ENCODE measurements at places on chromosomes 16 and 17.

DNA sequence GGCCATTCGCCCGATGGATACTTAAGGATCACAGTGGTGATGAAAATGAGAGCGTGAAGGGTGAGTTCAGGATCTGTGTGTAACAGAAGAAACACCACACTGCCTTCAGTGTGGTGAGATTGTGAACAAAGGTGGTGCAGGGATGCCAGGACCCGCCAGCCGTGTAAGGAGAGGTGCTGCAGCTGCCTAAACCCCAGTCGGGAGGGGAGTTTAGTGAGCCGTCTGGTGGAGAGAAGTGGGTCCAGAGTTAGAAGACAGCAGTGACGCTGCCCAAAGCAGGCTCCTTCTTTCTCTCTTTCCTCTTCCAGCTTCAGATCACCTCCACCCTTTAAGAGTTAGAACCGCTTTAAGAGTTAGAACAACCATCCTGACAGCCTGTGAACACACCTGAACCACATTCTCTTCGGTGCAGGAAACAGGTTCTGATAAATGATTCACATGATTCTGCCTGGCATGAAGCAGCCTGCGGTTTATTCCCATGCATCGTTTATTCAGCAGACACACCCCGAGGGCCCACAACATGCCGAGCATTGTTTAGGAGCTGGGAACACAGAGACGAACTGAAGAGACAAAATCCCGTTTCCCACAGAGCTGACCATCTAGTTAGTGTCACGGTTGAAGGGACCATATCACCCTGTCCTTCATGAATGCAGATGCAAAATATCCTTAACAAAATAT is 84.0 kb upstream of the DNAH17 start:
- DNase-seq: no peak

DNA sequence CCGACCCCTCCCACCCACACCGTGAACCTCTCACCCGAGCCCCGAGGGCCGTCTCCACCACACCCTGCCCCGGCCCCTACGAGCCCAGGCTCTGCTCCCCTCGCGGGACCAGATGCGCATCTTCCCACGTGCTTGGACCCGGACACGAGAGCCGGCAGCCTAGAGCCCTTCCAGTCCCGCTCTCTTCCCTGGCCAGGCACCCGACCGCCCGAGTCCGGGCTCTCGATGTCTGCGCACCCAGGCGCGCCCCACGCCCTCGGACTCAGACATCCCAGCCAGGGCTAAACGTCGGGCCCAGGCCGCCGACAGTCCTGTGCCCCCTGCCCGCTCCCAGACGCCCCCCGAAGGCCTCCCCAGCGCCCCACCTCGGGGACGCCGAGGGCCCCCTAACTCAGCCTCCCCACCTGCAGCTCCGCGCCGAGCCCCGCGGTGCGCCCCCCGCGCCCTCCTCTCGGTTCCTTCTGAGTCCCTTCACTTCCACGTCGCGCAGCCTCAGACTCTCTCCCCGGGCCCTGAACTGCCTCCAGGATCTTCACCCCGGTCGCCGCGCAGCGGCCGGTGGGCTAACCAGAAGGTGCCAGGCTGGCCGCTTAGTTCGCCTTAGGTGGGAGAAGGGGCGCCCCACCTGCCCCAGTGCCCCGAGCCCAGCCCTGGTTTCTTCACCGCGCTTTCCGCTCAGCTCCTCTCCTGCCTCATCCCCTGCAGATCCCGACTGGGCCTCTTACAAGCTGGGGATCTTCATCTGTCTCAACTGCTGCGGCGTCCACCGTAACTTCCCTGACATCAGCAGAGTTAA is 688 bp downstream of the ADAP2 start:
- DNase-seq: no peak

DNA sequence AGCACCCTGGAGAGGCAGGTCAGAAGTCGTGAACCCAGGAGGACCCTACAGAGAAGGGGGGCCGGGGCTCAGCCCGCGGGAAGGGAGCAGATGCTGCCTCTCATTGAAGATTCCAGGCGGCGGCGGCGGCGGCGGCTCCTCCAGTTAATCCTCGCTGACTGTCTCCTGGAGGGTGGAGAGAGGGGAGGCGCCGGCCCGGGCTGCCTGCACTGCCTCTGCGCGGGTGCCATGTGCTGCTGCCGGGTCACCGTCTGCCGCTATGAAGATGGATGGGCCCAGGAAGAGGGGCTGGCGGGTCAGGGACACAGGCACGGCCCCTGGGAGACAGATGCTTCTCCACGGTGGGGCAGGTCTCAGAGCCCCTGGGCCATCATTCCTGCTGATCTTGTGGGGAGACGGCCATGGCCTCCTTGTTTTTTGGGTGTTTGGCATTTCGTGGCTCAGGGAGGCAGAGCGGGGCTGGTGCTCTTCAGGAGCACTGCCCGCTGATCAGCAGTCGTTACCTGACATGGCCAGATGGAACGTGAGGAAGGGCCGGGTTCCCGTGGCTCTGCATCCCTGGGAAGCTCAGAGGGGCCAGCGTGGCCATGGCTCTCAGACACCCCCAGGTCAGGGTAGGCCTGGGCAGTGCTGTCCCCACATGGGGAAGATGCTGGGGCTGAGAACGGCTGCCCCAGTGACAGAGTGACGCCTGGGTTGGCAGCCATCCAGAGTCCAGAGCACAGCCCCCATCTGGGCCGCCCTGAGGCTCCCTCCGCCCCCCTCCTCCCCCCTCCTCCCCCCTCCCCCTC is 36.1 kb downstream of the GINS2 start:
- peak; percentile 43 for DNase-seq

DNA sequence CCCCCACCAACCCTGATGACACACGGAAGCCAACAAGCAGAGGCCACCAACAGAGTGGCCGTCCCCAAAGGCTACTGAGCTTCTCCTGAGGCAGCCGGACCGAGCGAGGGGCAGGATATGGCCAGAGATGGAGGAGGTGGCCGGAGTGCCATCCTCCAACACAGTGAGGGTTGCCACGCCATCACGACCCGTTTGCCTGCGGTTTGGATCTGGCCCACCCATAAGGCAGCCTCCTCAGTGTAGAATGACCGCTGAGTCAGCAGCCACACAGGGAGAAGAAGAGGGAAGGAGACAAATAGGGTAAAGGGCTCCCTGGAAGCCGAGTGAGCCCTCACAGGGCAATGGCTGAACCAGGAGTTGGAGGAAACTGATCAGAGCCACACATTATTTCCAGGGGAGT is 13.8 kb downstream of the HNF1B start:
- no peak for DNase-seq

- DNase-seq: no peak
These were observed 15.8 kb upstream of the RBBP6 start for GRCh38 chr16:24523569-24523968.

GRCh38 chr16:68235108-68235886 is 630 bp downstream of the ESRP2 start:
- DNase-seq: no peak

DNA sequence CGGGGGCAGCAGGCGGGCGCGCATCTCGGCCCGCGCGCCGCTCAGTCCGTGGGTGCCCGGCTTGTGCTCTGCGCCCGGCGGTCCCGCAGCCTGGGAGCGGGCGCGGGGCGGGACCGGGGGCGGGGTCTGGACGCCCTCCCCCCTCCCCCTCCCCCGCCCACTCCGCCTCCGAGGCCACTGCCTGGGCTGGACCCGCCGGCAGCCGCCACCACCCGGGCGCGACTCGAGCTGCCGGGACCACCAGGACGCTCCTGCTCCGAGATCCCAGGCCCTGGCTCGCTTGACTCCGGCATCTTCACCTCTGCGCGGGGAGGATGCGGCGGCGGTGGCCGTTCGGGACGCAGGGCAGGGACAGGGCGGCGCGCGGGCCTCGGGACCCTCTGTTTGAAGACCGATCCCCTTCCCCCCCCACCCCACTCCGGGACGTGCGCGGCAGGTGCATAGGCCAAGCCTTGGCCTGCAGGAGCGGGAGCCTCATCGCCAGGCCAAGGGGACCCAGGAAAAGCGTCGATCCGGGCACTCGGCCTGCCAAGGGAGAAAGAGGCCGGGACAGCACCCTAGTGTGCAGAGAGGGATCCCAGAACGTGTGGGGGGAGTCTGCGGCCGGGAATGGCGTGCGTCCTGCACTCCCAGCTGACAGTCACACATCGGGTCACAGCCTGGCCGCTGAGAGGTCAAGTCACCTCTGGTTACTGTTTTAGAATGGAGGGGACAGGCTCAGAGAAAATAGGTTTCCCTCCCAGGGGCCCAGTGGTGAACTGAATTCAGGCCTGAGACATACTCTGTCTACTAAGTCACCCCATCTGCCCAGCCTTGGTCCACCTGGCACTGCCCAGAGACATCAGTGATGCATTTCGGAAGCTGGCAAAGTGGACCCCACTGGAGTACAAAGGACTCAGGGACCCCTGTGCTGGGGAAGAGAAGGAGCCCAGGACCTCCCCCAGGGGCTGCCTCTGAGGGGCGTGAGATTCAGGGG is at the start of gene HS3ST6:
Gene HS3ST6 (minus strand): TSS at position 65 of the 976 bp plus-strand sequence. CDS start 92 bp downstream, outside the sequence.
- DNase-seq: no peak

- DNase-seq: no peak
These were observed 41.4 kb downstream of the DDX19A start for GRCh38 chr16:70388006-70388680.

DNA sequence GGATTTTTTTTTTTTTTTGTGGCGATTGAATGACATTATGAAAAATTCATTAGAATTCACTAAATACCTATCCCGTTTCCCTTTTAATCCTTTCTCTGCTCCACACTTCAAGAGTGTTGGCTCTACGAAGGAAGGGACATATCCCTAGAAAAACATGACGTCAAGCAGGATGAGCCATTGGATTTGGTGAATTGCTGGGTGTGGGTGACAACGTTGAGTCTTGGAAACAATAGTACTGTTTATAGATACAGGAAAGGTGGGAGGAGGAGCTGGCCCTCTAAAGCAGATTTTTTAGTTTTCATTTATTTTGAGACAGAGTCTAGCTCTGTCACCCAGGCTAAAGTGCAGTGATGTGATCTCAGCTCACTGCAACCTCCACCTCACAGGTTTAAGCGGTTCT is 167.6 kb upstream of the FAM20A start:
- DNase-seq: no peak

DNA sequence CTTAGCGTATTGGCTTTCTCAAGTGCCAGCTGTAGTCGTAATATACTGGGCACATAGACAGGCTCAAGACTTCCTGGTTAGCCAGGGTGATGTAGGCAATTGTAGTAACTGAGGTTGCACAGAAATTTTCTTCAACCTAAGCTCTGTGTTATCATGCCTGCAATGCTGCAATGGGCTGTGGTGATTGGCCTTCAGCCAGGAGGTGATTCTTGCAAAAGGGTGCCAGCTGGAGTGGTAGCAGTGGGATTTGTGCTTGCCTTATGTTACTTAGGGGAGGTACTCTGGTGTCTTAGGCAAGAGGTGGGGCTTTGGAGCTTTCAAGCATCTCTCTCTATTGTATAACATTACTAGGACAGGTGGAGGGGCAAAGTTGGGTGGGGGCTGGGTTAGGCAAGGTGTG is 495.1 kb downstream of the CDH11 start:
- no peak for DNase-seq

DNA sequence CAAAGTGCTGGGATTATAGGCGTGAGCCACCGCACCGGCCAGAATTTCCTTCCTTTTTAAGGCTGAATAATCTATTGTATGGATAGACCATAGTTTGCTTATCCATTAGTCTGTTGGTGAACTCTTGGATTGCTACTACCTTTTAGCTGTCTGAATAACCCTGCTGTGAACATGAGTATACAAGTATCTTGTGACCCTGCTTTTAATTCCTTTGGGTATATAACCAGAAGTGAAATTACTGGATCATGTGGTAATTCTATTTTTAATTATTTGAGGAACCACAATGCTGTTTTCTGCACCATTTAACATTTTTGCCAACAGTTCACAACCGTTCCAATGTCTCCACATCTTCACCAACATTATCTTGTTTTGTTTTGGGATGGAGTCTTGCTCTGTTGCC is 4.6 kb upstream of the OTOA start:
- DNase-seq: no peak

DNA sequence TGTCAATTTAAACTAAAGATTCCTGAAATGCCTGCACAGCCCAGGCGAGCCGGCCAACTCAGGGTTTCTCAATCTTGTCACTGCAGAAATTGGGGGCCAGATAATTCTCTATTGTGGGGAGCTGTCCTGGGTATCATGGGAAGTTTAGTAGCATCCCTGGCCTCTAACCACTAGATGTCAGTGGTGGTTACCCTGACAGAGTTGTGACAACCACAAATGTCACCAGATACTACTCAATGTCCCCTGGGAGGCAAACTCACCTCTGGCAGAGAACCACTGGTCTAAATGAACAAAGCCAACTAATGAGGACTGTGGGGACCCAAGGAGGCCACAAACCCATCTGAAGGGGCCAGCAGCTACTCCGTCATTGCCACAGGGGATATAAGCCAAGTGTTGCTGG is 90.9 kb downstream of the MYH11 start:
- peak; percentile 13 for DNase-seq

DNA sequence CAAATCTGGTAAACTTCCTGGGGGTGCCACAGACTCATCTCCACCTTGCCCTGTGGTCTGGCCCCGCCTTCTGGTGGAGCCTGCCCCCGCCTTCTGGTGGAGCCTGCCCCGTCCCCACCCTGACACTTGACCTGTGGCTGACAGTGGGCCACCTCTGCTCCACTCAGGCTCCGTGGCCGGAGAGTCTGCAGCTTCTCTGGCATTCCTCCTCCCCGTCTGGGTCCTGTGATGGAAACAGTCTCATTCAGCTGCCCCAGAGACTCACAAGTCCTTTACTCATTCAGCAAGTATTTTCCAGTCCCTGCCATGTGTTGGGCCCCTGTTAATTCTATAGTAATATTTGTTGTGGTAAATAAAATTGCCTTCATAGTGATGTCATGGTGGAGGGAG is 21.0 kb upstream of the G6PC1 start:
- no peak for DNase-seq

DNA sequence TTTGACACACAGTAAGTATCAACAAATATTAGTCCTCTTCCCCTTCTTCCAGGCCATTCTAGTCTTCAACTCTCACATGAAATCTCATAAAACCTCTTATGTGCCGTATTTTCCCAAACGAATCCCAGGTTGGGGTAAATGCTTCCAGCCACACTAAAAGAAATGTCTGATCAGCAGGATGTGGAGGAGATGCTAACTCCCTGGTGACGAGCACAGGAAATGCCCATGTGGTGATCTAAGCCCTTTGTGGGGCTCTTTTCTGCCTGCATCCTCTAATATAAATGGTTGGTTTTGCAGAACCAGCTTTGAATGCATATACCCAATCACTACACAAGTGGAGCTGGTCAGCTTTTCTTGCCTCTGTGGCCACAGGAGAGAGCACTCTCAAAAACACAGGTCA is 498.2 kb upstream of the ERCC4 start:
- DNase-seq: no peak

- no peak for DNase-seq
These were observed 18.6 kb downstream of the SCNN1B start for GRCh38 chr16:23320693-23321092.

- DNase-seq: no peak
These were observed 3.4 kb downstream of the LYRM1 start for GRCh38 chr16:20903899-20904506.
